ENCODE measurements at places on chromosomes 5 and 9.

DNA sequence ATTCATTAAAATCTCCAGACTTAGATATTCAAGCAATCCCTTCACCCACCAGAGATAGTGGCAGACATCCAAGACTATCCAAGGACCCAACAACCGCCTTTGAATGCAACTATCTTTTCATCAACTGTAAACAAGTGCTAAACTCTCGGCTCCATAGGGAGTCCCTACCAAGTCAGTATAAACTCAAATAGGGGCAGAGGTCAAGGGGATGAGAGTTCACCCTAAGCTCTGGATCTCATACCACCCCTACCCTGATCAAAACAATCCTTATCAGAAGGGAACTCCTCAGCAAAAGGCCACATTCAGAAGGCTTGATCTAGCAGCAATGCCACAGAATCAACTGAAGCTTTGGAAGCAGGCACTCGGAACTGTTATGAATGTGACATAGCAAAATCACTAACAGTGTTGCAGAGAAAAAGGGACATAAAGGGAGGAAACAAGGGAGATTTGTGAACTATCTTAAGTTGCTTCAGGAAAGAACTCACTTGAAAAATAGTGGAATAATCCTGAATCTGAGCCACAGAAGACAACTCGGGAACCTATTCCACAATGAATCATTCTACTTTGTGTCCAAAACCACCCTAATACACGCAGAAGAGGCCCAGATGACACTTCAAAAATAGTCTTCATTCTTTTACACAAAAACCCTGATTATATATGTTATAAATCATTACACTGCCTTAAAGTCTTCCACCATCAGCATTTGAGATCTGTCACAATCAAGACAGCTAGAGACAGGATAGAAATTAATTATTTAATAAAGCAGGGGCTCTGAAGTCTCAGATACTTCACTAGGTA, 49.8 kb downstream of the NR6A1 start:
- DNase-seq = no peak

DNA sequence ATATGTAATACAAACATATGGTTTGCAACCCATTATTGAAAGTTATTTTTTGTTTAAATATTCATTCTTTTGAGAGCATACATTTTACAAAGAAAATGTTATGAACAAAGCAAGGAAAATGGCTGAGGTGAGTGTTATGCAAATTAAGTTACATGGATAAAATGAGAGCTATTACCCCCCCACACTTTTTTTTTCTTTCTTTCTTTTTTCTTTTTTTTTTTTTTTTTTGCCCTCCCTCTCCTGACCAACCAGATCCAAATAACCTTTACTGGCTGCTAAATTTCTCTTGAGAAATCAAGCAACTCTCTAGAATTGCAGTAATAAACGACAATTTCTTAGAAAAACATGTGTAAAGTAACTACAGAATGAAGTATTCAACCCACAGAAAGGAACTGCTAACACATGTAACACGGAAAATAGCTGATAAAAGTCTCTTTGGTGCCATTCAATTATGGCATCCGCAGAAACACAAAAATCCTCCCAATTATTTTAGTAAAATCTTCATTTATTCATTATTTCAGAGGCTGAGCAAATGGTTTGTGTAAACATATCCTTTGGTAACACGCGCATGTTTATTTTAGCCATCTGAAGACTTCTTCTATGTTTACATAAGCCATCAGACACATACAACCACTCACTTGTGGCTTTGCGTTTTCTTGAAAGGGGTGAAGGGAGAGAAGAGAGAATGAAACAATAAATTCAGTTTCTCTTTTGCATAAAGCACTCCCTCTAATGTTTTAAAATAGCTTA, 216.1 kb downstream of the NFIB start:
- DNase-seq = no peak

- DNase-seq = no peak
Measured at GRCh38 chr9:89929673-89930480, 325.1 kb downstream of the GADD45G start.

- no peak for DNase-seq
Measured at GRCh38 chr5:154459015-154459414, 13.2 kb downstream of the SAP30L start.

DNA sequence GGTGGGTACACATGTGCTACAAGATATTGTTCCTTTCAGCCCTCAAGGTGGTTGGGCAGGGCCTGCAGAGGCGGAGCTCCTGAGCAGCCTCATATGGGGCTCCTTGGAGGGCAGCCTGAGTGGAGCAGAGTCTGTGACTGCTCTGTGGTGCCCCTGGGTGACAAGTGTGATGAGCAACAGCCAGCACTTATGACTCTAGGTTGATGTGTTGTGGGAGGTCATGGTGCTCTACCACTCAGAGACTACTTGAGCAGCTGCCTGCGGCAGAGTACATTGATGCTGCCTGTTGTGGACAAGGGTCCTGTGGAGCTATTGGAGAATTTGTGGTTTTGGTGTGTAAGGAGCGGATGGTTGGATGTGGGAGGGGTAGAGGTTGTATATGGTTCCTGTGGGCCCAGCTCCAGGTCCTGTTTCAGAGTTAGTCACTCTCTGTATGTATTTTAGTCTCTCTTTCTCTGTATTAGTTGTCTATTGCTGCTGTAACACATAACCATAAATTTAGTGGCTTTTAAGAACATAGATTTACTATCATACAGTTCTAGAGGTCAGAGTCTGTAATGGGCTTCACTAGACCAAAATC, 141.3 kb downstream of the SREK1 start:
- no peak for DNase-seq

GRCh38 chr5:27472871-27473270, 434.5 kb upstream of the CDH9 start:
- no peak for DNase-seq

- no peak for DNase-seq
Measured at GRCh38 chr9:69918322-69918721, 97.7 kb downstream of the CFAP95 start.

Measured in OCI-LY7 (cell line).